ENCODE measurements at places on chromosomes 12 and 14. TPM values are rescaled to one million over a fixed set of nuclear protein-coding genes. Genes with fewer than 3 reads are reported as not detected.

SYCP3 gene
- not detected for total RNA-seq

DHRS2 gene
- 0.18 TPM for total RNA-seq

GLIPR1 gene
- total RNA-seq: 327 TPM

SYNE3 gene
- total RNA-seq: 5.0 TPM

LMNTD1 gene
- 4.3 TPM for total RNA-seq

BHLHE41 gene
- total RNA-seq: 0.72 TPM

ANO4 gene
- 10.2 TPM for total RNA-seq

SYT10 gene
- not detected for total RNA-seq

DNA sequence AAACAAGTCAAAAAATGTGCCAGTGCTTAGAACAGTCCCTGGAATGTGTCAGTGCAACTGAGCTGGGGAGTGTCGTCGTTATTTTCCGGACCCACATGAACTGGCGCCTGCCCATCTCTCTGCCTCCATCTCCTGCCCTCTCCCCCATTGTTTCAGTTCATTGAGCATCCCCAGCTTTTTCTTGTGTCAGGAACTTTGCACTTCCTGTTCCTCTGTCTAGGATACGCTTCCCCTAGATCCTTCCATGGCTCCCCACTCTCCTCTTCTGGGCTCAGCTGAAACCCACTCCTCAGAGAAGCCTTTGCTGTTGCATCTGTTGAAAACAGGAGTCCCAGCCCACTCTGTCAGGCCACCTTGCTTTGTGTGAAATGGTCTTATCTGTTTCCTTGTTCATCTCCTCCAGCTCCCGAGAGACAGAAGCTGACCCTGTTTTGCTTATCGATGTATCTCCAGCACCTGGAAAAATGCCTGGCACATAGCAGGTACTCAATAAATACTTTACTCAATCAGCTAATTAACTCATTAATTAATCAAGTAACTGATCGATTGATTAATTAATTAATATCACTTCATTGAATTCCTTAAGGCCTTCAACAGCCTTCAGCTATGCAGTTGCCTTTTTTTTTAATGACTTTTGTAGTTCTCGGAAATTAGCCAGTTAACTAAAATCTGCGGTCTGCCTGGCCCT is 2.7 kb upstream of the SCARB1 start:
- H3K36me3 ChIP-seq: no peaks in the 10 kb centered on the region
- no peak for DNase-seq
- H3K27ac ChIP-seq: no peak overlapping the region
- H3K4me1 ChIP-seq: peaks cover 6% of the 10 kb centered on the region
- no peaks in the 10 kb centered on the region for H3K27me3 ChIP-seq

GRCh38 chr12:55816881-55817344 is 611 bp downstream of the SARNP start:
- no peak for DNase-seq
- H3K36me3 ChIP-seq: peaks cover 16% of the 10 kb centered on the region
- H3K27ac ChIP-seq: peak overlapping the region; percentile 84

DNA sequence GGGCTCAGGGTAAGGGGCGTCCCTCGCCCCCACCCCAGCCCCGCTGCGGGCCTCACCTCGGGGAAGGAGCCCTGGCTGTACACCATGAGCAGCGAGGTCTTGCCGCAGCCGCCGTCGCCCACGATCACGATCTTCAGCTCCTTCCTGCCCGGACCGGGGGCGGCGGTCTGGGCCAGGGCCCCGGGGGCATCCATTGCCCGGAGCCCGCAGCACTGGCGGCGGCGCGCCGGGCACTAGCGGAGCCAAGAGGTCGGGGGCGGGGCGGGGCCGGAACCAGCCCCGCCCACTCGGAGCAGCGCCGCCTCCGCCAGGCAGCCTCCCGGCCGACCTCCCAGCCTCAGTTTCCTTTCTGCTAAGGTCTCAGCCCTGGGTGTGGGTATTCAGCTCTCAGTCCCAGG is at the start of gene RHOF:
Gene RHOF (minus strand): TSS at position 249 of the 398 bp plus-strand sequence. CDS start 55 bp downstream, at position 194.
- no peaks in the 10 kb centered on the region for H3K27me3 ChIP-seq
- H3K27ac ChIP-seq: peak within 1 kb of the TSS; percentile 28
- H3K36me3 ChIP-seq: peaks cover 7% of the 10 kb centered on the region
- no peak for DNase-seq

GRCh38 chr12:29617407-29617803 is 119.9 kb upstream of the OVCH1 start:
- peaks cover 9% of the 10 kb centered on the region for H3K36me3 ChIP-seq
- H3K4me3 ChIP-seq: no peak overlapping the region
- peaks cover 9% of the 10 kb centered on the region for H3K4me1 ChIP-seq
- DNase-seq: peak; percentile 31
- H3K27ac ChIP-seq: no peak overlapping the region

- peaks cover 24% of the 10 kb centered on the region for H3K36me3 ChIP-seq
- DNase-seq: no peak
- H3K27ac ChIP-seq: no peak overlapping the region
- peaks cover 2% of the 10 kb centered on the region for H3K4me1 ChIP-seq
- no peak overlapping the region for H3K4me3 ChIP-seq
Observed at GRCh38 chr12:121239351-121240061, 29.6 kb downstream of the P2RX4 start.

DNA sequence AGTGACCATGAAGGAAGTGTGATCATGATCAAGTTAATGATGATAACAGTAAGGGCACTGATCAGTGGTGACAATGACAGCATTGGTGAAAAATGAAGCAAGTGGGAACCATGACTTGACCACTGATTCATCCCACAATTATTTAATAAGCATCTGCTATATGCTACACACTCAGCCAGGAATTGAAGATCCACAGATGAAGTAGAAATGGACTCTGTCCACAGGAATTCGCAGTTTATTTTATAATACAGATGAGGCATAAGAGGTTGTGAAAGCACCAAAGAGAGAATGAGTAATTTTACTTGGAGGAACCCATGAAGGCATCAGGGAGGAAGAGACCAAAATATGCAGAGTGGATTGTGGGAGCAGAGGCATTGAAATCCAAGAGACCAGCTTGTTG is 33.8 kb upstream of the SMUG1 start:
- H3K27ac ChIP-seq: peak overlapping the region; percentile 94
- no peaks in the 10 kb centered on the region for H3K36me3 ChIP-seq
- peaks cover 21% of the 10 kb centered on the region for H3K4me1 ChIP-seq
- H3K4me3 ChIP-seq: no peak overlapping the region
- no peaks in the 10 kb centered on the region for H3K27me3 ChIP-seq

GRCh38 chr12:106976668-106977067 is 10.3 kb downstream of the MTERF2 start:
- no peak overlapping the region for H3K4me3 ChIP-seq
- H3K36me3 ChIP-seq: peaks cover 6% of the 10 kb centered on the region
- DNase-seq: peak; percentile 28
- H3K4me1 ChIP-seq: peaks cover 4% of the 10 kb centered on the region
- no peaks in the 10 kb centered on the region for H3K27me3 ChIP-seq
- no peak overlapping the region for H3K27ac ChIP-seq

DNA sequence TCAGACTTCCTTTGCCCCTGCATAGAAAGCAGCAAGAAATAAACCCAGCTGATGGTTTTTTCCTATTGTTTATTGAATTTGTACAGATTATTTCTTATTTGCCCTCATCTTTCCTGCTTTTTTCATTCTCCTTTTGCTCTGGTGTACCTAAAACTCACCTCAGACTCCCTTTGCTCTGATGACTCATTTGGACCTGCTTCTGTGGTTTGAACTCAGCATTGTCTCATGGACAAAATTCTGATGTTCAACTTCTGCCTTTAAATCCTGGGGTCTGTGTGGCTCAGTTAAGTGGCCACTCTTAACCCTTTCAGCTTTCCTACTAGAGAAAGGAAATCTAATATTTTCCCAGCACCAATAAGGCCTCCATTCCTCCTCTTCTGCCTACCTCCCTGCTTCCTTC is 3.5 kb upstream of the SENP1 start:
- no peak overlapping the region for H3K27ac ChIP-seq
- no peaks in the 10 kb centered on the region for H3K36me3 ChIP-seq
- H3K4me3 ChIP-seq: no peak overlapping the region
- no peak for DNase-seq

GRCh38 chr14:88470542-88471440 is 84.0 kb downstream of the PTPN21 start:
- peaks cover 36% of the 10 kb centered on the region for H3K36me3 ChIP-seq
- H3K4me1 ChIP-seq: peaks cover 31% of the 10 kb centered on the region
- DNase-seq: peak; percentile 63
- no peaks in the 10 kb centered on the region for H3K27me3 ChIP-seq
- peak overlapping the region; percentile 91 for H3K27ac ChIP-seq
- H3K4me3 ChIP-seq: no peak overlapping the region

- H3K27ac ChIP-seq: no peak overlapping the region
- no peak overlapping the region for H3K4me3 ChIP-seq
- peaks cover 19% of the 10 kb centered on the region for H3K4me1 ChIP-seq
- no peak for DNase-seq
- H3K36me3 ChIP-seq: no peaks in the 10 kb centered on the region
Observed at GRCh38 chr12:116138364-116138763, 139.1 kb downstream of the MED13L start.

DNA sequence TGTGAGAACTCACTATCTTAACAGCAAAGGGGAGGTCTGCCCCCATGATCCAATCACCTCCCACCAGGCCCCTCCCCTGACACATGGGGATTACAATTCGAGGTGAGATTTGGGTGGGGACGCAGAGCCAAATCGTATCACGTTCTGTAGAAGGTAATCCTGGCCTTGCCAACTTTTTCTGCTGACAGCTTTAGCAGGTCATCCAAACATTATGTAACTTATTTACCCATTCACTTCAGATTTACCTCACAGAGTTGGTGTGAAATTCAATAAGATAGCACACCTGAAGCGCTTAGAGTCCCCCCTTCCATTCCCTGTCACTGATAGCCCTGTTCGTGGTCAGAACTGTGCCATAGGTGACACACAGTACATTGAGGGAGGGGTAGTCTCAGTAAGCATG is 219.1 kb downstream of the FBXL14 start:
- no peaks in the 10 kb centered on the region for H3K27me3 ChIP-seq
- no peak overlapping the region for H3K27ac ChIP-seq
- no peak for DNase-seq
- H3K4me1 ChIP-seq: no peaks in the 10 kb centered on the region
- H3K4me3 ChIP-seq: no peak overlapping the region

Data from IMR-90 (cell line).